Activated CD4-positive, CD25-positive, alpha-beta regulatory T cell (primary cell): ENCODE measurements at places on chromosomes 13 and 19.
A peak's percentile ranks its signal among the peaks of the same experiment; 100 is the strongest.

DNA sequence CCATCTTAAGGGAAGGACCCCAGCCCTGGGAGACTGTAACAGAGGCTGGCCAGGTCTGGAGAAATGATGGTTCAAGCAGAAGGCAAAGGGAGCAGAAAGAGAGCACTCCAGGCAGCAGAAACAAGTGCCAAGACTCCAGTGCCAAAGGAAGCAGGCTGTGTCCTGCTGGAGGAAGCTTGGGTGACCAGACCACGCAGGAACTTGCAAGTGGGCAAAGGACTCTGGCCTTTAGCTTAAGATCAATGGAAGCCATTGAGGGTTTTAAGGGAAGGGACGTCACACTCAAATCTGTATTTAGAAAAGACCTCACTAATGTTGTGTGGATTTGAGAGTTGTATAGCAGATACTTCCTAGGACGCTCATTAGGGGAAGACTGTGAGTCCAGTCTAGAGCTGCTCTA, 95.5 kb downstream of the MIPEP start:
- no peak for DNase-seq

- DNase-seq: no peak
These were observed 16.8 kb downstream of the NRTN start for GRCh38 chr19:5821521-5822180.

- DNase-seq: no peak
These were observed 1001.7 kb downstream of the PCDH17 start for GRCh38 chr13:58633226-58633625.

DNA sequence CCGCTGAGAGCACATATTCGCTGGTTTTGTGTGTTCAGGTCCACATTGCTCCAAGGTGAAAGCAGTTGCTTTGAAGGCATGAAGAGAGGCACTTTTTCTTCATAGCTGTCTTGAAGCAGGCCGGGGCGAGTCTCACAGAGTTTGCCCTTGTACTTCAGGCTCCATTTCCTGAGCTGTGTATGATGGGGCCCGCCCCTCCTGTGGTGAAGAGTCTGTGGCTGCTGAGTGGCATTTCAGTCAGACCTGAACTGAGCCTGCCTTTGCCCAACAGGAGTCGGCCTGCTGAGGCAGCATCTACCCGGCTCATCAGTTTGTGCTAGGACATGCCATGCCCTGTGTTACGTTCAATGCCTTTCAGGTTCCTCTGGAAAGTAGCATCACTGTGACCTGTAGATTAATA, 44.4 kb upstream of the C1QTNF9 start:
- peak; percentile 68 for DNase-seq

- DNase-seq: no peak
These were observed 208.0 kb downstream of the LHFPL6 start for GRCh38 chr13:39394796-39395678.

DNA sequence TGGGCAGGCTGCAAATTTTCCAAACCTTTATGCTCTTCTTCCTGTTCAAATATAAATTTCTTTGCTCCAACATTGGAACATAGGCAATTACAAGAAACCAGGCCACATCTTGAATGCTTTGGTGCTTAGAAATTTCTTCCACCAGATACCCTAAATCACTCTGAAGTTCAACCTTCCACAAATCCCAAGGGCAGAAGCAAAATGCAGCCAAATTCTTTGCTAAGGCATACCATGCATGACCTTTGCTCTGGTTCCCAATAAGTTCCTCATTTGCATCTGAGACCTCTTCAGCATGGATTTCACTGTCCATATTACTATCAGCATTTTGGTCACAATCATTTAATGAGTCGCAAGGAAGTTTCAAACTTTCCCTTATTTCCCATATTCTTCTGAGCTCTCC, 130.9 kb downstream of the DIAPH3 start:
- DNase-seq: no peak

GRCh38 chr13:113186061-113186900, 22.2 kb downstream of the PCID2 start:
- no peak for DNase-seq

DNA sequence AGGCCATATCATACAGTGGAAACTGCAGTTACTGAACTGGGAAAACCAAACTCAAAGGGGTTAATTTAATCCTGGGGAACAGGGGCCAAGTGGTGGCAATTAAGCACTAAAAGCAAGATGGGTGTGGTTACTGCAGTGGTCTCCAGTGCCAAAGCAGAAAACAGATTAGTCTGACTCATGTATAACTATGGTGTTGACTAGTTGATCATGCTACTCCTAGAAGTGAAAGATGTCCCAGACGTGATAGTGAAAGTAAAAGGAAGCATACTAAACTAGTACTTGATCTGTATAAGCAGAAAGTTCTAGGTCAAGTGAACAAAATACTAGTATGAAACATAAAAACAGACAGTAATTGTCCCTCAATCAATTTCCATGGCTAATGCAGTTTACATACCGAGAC, 360.0 kb upstream of the SLITRK5 start:
- no peak for DNase-seq

DNA sequence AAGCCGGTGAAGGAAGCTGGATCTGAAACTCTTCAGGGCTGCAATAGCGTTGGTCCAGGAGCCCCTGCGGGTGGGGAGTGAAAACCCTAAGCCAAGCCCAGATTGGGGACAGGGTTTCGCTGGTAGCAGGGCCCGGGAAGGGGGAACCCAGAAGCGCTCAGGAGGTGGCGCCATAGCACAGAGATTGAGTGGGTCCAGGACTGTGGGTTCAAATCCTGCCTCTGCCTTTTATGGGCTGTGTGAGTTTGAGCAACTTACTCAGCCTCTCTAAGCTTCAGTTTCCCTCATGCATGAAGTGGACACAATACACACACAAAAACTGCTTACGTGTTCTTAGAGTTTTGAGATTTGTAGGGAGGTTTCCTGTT, 8.3 kb upstream of the SYCN start:
- peak; percentile 17 for DNase-seq

GRCh38 chr13:113854238-113855011, 9.5 kb downstream of the GAS6 start:
- no peak for DNase-seq

- DNase-seq: peak; percentile 25
These were observed 10.0 kb downstream of the COL5A3 start for GRCh38 chr19:10000171-10000826.

DNA sequence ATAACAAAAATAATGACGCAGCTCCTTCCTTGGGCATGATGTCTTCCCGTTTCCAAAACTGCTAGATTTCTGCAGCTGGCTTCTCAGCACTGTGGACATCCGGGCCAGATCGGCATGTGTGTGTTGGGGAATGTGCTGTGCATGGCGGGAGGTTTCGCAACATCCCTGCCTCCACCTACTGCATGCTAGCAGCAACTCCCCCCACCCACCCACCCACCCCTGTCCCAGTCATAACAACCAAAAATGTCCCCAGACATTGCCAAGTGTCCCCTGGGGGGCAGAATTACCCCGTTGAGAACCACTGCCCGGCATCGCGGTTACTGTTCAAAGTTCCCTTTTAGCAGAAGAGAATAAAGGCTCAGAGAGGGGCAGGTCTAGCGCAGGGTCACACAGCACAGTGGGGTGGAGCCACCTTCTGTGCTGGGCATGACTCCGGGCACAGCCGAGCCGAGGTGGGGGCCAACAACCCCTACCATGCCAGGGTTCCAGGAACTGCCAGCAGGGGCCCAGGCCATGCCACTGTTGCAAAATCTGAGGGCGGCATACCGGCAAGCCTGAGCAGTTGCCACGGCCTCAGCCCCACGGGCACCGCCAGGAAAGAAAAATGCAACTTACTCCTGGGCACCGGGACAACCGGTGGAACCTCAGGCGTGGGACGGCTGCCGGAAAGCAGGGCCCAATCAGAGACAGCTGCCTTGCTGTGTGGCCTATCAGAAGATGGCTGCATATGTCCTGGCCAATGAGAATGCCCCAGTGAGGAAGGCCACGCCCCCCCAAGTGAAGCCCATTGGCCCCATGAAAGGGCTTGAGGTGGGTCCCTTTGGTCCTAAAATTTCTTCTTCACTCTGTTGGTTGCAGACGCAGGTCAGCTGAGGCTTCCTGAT, 22.5 kb upstream of the NFIC start:
- no peak for DNase-seq

GRCh38 chr19:34120846-34121639, 51.3 kb upstream of the LSM14A start:
- DNase-seq: no peak

DNA sequence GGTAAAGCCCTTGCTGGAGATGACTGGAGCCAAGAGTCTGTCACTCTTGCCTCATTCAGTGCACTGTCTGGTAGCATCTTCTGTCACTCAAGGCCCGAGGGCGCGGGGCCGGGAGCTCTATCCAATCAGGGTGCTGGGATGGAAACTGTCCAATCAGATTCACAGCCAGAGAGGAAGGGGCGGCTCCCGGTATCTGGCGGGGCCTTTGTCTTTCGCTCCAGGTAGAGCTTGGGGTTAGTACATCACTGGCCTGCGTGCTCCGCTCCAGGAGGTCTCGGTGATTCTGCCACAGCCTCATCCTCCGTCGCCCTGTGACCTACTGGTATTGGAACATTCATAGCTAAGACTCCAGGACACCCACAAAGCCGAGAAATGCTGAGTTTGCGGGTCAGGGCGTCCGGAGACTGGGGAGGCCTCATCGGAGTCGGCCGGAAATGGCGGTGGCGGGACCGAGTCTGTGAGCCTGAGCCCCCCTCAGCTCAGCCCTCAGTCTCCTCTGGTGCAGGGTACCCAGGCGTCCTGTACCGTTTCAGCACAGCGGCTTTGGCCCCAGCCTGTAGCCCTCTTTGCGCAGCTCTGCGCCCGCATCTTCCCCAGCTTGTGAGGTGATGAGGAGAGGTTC, 20.6 kb upstream of the ZNF430 start:
- DNase-seq: peak; percentile 64

- DNase-seq: no peak
These were observed 1.2 kb downstream of the CDK8 start for GRCh38 chr13:26255115-26255514.

DNA sequence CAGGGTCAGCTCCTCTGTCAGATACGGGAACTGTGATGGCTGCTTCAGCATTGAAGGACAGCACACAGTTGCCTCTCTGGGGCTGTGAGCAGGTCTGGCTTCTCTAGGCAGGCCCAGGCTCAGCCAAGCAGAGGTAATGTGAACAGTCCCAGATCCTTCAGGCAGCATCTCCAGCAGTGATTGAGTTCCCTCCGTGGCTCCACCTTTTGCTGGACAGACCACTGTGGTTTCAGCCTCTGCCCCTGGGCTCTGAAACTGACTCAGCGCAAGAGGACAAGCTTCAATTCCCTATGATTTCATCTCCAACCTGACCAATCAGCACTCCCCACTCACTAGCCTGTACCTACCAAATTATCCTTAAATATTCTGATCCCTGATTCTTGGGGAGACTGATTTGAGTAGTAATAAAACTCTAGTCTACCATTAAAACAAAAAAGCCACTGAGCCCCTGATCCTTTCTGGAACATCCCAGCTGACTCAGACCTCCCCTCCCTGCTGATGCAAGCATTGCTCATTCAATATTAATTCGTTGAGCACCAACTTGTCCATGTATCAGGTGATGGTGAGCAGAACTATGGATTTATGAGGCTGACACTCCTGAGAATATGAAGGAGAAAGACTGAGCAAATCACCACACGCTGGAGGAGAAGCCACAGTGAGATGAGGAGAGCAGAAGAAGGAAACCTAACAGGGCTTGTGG, 16.7 kb downstream of the GSX1 start:
- no peak for DNase-seq

DNA sequence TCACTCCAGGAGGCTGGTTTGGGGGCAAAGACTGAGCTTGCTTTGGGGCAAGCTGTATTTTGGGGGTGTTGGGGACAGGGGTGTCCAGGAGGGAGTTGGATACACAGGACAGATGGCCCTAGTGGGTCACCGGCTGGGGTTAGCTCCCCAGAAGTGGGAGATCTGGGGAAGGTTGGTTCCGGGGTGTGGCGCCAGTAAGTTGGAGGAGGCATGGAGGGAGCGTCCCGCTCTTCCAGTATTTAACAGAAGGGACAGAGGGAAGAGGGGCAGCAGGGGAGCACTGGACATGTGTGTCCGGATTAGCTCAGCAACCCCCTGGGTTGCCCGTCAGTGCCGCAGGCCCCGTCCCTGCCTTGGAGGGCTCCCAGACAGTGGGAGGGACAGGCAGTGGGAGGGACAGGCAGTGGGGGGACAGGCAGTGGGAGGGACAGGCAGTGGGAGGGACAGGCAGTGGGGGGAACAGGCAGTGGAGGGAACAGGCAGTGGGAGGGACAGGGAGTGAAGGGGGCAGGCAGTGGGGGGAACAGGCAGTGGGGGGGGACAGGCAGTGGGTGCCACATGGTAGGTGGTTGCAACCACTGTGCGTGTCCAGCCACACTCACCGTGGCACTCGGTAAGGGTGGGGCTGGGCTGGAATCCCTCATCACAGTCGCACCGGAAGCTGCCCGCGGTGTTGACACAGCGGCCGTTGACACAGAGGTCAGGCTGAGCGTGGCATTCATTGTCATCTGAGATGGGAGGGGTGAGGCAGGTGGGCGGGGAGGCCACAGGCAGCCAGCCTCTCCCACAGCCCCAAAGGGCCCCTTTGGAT, 33.2 kb downstream of the CCL25 start:
- no peak for DNase-seq

GRCh38 chr19:13052447-13053175, 50.0 kb downstream of the LYL1 start:
- no peak for DNase-seq

GRCh38 chr19:46090444-46090843, 34.0 kb downstream of the IGFL3 start:
- DNase-seq: no peak

DNA sequence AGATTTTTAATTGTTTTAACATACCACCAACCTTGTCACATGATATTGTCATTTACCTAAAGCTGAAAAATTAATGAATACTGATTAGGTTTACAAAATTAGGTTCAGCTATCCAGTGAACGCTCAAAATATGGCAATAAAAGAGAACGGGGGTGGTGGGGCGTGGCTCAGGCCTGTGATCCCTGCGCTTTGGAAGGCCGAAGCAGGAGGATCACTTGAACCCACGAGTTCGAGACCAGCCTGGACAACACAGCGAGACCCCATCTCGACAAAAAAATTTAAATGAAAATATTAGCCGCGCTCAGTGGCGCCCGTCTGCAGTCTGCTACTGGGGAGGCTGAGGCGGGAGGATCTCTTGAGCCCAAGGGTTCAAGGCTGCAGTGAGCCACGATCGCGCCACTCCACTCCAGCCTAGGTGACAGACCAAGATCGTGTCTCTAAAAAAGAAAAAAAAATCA, 516 bp upstream of the FAM32A start:
- DNase-seq: no peak

DNA sequence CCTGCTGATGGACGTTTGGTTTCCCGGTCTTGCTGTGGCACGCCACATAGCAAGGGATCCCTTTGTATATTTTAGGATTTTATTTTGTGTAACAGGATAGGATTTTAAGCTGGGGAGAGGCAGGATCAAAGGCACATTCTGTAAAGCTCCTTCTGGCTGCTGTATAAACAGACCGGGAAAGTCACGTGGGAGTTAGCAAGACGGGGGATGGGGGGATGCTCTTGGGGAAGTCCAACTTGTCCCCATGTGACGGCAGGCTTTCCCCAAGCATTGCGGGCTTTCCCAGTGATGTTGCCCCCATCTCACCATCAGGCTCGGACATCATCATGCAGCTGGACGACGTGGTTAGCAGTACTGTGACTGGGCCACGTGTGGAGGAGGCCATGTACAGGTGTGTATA, 5.8 kb downstream of the QTRT1 start:
- no peak for DNase-seq
